MG63 (cell line): ENCODE measurements at places on chromosomes 7 and 10. TPM values are rescaled to one million over a fixed set of nuclear protein-coding genes. Genes with fewer than 3 reads are reported as not detected.

DNA sequence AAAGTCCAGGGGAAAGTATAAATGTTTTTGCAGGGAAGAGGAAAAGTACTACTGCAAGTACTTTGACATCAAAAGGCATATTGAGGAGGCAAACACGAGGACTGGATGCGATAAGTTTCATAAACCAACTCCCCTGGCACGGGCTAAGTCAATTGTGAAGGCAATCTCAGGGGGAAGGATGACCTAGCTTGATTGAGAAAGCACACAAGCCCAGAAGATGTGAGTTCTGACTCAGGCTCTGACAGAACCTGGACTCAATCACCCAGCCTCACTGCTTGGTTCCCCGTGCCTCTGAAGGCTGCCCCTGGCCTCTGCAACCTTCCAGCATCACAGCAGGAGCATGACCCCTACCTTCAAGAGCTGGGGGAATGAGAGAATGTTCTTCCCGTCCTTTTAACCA lies 93.2 kb upstream of the ZNF438 start:
- no peak for DNase-seq

DNA sequence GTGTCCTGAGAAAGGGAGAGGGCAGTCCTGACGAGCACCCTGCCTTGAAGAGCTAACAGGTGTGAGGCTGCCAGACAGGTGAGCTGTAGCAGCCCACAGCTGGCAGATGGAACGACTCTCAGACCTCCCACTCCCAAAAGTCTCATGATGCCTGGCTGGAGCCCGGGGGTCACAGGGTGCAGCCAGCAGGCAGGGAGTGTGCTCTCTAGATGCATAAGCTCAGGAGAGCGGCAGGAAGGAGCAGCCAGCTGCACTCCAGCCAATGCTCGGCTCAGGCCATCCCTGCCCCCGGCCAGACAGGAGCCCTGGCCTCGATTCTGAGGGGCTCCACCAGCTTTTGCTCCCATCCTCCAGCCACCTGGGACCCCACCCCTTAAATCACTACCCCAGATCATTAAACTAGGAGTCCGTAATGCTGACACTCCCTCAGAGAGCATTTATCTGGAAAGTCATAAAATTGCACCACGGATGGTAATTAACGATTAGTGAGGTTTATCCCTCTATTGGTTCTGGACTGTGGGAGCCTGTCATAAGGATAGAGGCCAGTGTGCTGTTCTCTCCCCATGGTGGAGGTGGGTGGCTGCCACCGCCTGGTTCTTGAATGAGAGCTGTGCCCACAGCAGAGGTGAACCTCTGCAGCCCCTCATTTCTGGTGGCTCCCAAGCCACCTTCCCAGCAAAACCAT lies 63.5 kb upstream of the ZMIZ1 start:
- DNase-seq = no peak

GRCh38 chr7:74481458-74482196 lies 27.9 kb downstream of the GTF2IRD1 start:
- peak; percentile 28 for DNase-seq

DNA sequence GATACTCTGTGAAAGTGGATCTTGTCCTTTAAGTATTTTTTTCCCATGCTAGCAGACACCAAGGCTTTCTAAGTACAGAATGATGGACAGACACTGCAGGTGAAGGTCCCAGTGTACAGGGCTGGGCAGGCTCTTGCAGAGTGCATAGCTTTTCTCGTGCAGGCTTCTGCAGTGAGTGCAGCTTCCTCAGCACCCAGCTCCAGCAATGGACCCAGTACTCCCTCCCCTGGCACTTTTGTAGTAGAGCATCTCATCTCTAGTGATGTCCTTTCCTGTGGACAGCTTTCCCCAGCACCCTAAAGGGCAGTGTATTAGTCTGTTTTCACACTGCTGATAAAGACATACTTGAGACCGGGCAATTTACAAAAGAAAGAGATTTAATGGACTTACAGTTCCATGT lies 104.3 kb downstream of the CUL2 start:
- DNase-seq = no peak

Gene ERVW-1
- total RNA-seq = not detected in 2 replicates

DNA sequence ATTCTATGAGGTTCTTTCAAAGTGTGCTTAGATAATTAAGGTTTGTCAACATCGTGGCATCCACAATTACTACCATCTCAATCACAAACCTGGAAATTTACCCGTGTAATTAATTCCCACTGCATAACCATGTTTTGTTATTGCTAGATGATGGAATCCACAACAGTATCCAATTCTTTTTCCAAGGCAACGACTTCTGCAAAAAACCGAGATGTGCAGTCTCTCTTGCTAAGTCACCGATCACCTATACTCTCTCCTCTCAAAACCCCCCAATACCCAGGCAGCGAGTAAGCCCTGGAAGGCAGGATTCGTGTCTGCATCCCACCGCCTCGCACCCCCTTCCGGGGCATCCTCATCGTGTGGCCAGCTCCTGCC lies 678 bp upstream of the EIF4H start:
- no peak for DNase-seq

DNA sequence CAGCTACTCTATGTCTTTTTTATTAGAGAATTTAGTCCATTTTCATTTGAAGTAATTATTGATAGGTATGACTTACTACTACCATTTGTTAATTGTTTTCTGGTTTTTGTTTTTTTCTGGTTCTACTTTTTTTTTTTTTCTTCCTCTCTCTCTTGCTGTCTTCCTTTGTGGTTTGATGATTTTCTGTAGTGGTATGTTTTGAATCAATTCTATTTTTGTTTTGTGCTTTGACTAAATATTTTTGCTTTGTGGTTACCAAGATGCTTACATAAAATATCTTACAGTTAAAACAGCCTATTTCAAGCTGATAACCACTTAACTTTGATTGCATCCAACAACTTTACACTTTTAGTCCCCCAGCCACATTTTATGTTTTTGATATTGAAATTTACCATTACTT lies 3.3 kb upstream of the OR2F2 start:
- no peak for DNase-seq

GRCh38 chr10:129483430-129484010 lies 16.5 kb downstream of the MGMT start:
- no peak for DNase-seq

- no peak for DNase-seq
Measured at GRCh38 chr7:31258391-31258790, 82.1 kb downstream of the NEUROD6 start.

Gene ADRB1
- total RNA-seq = not detected in 2 replicates
